Activated CD4-positive, alpha-beta T cell treated with anti-CD3 and anti-CD28 coated beads, Interleukin-2, amount 10 ng/mL, durations not matched to agents 24 days and 14 days (primary cell): ENCODE measurements at places on chromosomes 16 and 17. TPM values are rescaled to one million over a fixed set of nuclear protein-coding genes. Genes with fewer than 3 reads are reported as not detected.

Gene GNG13
- total RNA-seq = not detected in 2 replicates

Gene ASPHD1
- total RNA-seq = 4.4 and 4.8 TPM in 2 replicates

Gene KCNH6
- not detected in 2 replicates for total RNA-seq

Gene ACE
- total RNA-seq = 0.26 TPM in 1 of 2 replicates, not detected in the other

Gene KCNH4
- total RNA-seq = 1.6 and 2.3 TPM in 2 replicates

Gene MYO1D
- 12.4 and 12.9 TPM in 2 replicates for total RNA-seq

Gene GJC1
- total RNA-seq = 6.1 and 7.5 TPM in 2 replicates

Gene SDR42E2
- total RNA-seq = 0.07 TPM in 1 of 2 replicates, not detected in the other

Gene CEMP1
- 0.24 TPM in 1 of 2 replicates, not detected in the other for total RNA-seq

Gene SMG1
- 146 and 148 TPM in 2 replicates for total RNA-seq

Gene KRT40
- total RNA-seq = not detected in 2 replicates

Gene LRRC37A2
- total RNA-seq = 6.0 and 6.2 TPM in 2 replicates

GRCh38 chr17:32103476-32104113, 38.7 kb upstream of the RHOT1 start:
- DNase-seq = no peak

DNA sequence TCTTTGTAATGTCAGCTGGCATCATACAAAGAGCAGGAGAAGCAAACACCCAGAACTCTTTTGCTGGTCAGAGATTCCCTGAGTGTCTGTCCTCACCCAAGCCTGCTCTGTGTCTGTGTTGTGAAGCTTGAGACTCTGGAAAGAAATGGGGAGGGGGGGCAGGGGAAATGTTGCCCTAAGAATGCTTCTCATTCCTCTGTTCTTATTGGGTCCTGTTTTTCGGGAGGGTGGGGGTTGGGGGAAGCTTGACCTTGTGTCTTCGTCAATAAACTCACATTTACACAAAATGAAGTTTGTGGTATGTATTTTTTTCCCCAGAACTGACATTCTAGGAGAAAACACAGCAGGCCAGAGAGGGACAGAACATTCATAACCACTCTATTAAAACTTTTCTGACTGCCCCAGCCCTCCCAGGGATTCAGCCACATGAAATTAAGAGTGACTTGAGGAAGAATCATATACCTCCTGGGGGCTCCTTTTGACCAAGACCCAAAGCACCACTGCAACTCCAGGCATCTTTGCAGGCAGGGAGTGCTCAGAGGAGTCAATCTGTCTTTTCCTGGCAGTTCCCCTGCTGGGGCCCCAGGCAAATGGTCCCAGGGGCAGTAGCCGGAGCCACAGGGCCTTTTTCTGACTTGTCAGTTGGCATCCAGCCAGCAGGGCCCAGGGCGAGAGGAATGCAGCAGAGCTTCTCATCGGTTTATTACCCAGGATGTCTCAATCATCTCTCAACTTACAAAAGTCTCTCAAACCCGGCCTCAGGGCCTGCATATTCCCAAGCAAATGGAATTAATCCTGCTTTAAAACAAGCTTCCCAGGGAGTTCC, 5.1 kb upstream of the RASL10B start:
- no peak for DNase-seq

- no peak for DNase-seq
Observed at GRCh38 chr17:13346996-13347762, 254.6 kb downstream of the HS3ST3A1 start.

DNA sequence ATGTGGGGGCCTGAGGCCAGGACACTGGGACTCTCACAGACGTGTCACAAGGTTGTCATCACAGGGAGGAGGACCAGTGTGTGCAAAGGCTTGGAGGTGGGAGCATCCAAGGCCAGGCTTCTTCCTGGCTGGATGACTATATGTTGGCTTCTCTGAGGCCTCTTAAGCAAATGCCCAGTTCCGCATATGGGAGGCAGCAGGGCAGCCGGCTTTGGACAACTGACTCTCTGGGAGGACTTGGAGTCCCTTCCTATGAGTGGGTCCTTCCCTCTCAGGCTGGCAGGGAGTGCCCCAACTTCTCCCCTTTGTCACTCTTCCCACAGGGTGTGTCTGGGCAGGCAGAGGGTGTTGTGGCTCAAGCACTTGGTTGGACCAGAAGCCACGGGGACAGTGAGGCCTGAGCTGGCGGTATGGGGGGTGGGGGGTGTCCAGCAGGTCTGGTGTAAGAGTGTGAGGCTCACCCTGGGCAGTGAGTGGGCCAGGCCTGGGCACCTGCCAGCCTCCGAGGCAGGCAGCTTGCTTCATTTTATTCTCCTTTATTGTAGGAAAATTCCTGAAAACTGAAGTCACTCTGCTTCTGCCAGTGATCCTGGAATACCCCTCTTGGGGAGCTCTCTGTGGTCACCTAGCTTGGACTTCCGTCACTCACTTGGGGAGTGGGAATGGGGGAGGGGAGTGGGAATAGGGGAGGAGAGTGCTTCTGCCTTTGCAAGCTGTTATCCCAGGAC, 14.9 kb downstream of the ADGRG1 start:
- DNase-seq = no peak

DNA sequence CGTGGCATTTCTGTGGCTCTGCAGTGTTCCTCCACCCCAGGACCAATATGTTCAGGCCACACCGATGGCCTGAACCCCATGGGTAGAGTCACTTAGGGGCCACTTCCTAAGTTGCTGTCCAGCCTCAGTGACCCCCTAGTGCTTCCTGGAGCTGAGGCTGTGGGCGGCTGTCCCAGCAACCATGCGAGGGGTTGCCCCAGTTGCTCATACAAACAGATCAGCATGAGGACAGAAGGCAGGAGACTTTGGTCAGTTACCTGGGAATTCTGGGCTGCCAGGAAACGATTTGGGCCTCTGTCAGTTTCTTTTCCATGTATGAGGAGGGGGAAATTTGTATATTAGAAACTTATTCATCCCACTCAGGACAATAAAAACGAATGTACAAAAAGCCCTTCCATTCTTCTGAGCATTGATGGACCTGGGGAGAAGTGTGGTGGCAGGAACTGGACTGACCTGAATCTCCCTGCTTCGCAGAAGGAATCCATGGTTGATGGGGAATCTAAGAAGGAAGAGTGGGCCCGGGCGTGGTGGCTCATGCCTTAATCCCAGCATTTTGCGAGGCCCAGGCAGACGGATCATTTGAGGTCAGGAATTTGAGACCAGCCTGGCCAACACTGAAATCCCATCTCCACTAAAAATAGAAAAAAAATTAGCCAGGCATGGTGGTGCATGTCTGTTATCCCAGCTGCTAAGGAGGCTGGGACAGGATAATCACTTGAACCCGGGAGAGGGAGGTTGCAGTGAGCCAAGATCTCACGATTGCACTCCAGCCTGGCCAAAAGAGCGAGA, 4.9 kb upstream of the IL32 start:
- no peak for DNase-seq

DNA sequence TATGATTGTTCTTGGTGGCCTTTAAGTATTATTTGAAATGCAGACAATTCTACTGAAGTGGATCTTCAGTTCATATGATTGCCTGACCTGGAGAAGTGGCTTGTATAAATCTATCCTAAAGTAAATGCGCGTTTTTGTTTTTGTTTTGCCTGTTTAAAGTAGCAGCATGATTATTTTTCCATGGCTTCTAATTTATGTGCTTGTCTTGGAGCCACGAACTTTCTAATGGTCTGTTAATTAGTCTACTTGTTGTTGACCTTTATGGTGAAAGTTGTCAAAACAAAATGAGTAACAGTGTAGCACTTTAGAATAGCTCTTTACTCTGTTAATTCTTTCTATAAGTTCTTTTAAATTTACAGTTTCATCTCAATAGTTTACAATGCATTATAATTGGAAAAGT, 1.7 kb downstream of the PRKAR1A start:
- DNase-seq = no peak

DNA sequence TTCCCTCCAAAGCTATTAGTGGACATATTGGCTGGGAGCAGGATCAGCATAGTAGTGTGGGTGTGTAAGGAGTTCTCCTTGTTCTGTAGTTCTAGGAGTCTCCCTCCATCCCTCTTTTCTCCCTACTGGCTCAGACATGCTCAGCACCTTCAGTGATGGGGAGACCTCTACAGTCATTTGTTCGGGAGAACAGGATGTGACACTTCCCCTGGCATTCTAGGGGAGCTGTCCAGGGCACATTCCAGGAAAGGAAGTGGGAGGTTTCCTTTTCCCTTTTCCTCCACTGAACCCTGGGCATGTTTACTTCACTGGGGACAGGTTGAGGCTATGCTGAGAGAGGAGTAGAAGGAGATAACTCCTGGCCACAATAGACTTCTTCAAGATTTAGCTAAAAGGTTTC, 86.5 kb downstream of the MYH13 start:
- DNase-seq = no peak

- DNase-seq = peak; percentile 95
Observed at GRCh38 chr16:48611329-48612137, 1.6 kb upstream of the N4BP1 start.

DNA sequence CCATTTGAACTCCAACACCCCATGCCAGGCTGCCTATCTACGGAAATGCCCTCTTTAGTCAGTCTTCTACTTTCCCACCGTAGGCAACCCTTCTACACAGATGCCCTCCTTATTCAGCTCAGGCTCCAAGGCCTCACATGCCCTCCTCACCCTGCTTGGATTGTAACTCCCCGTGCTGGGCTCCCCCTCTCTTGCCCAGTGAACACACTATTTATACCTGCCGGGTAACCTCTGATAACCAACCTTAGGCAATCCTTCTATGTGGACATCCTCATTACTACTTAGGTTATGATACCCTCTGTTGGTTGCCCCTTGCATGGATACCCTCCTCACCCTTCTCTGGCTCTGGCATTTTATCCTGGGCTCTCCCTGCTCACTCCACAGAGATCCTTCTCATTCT, 50.3 kb downstream of the NFAT5 start:
- no peak for DNase-seq

DNA sequence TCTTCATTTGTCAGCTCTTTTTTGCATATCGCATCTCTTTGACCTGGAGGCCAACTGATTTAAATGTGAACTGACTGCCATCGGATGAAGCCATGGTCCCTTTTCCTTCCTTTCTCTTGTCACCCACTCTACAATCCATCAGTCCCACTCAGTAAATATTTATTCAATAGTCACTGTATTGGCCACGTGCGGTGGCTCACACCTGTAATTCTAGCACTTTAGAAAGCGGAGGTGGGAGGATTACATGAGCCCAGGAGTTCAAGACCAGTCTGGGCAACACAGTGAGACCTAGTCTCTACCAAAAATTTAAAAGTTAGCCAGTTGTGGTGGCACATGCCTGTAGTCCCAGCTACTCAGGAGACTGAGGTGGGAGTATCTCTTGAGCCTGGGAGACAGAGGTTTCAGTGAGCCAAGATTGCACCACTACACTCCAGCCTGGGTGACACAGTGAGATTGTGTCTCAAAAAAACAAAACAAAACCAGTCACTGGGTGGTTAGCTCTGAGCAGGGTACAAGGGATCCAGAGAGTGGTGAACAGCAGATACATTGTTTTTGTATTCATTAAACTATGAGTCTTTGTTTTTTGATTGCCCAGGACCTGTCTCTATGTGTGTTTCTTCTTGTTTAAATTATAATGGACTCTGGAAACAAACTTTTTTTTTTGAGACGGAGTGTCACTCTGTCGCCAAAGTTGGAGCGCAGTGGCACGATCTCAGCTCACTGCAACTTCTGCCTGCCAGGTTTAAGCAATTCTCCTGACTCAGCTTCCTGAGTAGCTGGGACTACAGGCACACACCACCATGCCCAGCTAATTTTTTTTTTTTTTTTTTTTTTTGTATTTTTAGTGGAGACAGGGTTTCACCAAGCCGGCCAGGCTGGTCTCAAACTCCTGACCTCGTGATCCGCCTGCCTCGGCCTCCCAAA, 6.9 kb downstream of the PHAF1 start:
- no peak for DNase-seq

- DNase-seq = no peak
Observed at GRCh38 chr16:85969591-85969990, 70.6 kb downstream of the IRF8 start.

GRCh38 chr17:6078458-6078871, 8.3 kb downstream of the WSCD1 start:
- DNase-seq = no peak

GRCh38 chr16:20918486-20919239, 18.1 kb downstream of the LYRM1 start:
- DNase-seq = no peak

GRCh38 chr17:21162394-21162775, 35.6 kb downstream of the DHRS7B start:
- no peak for DNase-seq

- DNase-seq = peak; percentile 65
Observed at GRCh38 chr17:30323895-30324319, 9.9 kb downstream of the TMIGD1 start.

GRCh38 chr17:32285746-32286517, 20.3 kb downstream of the RHBDL3 start:
- no peak for DNase-seq

GRCh38 chr16:17367923-17368322, 102.8 kb downstream of the XYLT1 start:
- DNase-seq = peak; percentile 68

- DNase-seq = peak; percentile 61
Observed at GRCh38 chr17:67362173-67362572, 4.2 kb downstream of the PSMD12 start.

GRCh38 chr16:1430759-1431496, at the start of gene PERCC1:
Gene PERCC1 (plus strand): TSS chr16:1431078. CDS start chr16:1432594, 1,516 bp downstream.
- DNase-seq = no peak

DNA sequence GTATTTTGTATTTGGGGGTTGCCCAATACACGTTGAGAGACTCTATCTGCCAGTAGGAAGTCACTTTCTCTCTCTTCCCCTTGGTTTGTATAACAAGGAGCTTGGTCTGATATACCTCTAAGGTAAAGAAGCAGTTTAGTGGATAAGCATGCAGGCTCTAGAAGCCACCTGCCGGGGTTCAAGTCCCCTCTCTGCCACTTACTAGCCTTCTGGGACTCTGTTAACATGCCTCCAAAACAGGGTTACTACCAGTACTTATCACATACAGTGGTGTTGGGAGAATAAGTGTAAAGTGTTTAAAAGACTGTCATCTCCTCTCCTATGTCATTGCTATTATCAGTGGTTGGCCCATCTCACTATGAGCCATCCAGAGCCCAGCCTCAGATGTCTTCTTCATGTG, 156.1 kb upstream of the HS3ST3A1 start:
- DNase-seq = no peak

DNA sequence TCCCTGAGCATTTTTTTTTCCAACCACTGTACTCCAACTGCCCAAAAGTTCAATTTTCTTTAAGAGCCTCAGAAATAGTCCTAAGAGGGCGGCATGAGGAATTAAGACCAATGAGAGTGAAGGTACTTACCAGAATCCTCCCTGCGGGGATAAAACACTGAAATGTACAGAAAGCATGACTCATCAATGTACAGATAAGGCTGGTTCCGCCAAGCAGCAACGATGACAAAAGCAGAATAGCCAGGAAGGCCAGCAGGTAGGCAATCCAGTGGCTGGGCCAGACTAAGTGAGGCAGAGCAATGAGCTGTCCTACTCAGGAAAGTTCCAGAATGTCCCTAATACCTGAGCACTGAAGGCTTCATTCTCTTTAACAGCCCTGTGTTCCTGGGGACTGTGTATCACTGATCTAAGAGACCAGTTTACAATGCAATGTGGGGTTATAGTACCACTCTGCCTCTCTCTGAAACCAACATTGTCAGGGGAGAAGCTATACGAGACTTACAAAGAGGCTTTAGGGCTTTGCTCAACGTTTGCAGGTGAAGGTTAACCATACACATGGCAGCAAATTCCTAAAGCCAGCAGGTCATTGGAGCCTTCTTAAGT, 11.0 kb upstream of the GPR139 start:
- DNase-seq = no peak

- DNase-seq = no peak
Observed at GRCh38 chr17:68835071-68835470, 120.1 kb downstream of the ABCA8 start.

GRCh38 chr16:57600952-57601580, 27.4 kb upstream of the ADGRG1 start:
- DNase-seq = no peak

- DNase-seq = no peak
Observed at GRCh38 chr17:65433157-65433556, 128.3 kb downstream of the AXIN2 start.

GRCh38 chr17:33292201-33292980, 704 bp downstream of the ASIC2 start:
- DNase-seq = no peak
